AG04449 (cell line): ENCODE measurements at places on chromosomes 12 and 14.
A peak's percentile ranks its signal among the peaks of the same experiment; 100 is the strongest.

- DNase-seq: no peak
Measured at GRCh38 chr12:116590561-116590960, 31.4 kb downstream of the MAP1LC3B2 start.

GRCh38 chr12:108657130-108657745 is 23.5 kb upstream of the SELPLG start:
- no peak for DNase-seq

DNA sequence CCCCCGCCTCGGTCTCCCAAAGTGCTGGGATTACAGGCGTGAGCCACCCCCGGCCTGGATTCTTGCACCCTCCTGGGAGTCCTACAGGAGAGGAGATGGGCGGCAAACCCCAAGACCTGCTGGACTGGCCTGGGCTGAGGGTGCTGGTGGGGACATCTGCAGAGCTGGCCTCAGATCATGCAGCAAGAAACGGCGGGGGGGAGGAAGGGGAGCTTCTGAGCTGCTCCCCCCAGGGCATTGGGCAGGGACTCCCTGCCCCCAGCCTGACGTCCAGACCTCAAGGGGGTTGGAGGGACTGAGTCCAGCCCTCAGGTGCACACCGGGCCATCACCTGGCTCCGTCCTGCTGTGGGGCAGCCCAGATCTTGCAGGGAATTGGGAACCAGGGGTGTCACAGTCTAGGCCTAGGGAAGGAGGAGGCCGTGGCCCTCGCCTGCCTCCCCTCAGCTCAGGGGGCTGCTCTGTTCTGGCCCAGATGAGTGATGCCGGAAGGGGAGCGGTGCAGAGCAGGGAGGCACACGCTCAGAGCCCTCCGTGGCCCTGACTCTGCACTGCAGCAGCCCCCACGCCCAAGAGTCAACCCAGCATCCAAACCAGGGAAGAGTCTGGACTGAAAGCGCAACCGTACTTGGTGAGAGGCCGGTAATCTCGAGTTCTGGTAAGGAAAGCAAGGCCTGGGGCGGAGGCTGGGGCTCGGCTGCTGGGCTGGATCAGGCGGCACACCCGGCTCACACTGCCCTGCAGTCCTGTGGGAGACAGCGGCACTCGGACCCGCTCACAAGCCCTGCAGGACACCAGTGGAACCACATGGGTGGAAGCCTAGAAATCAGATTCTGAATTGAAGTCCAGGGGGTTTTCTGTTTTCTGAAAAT is 8.9 kb upstream of the AMN start:
- DNase-seq: no peak

DNA sequence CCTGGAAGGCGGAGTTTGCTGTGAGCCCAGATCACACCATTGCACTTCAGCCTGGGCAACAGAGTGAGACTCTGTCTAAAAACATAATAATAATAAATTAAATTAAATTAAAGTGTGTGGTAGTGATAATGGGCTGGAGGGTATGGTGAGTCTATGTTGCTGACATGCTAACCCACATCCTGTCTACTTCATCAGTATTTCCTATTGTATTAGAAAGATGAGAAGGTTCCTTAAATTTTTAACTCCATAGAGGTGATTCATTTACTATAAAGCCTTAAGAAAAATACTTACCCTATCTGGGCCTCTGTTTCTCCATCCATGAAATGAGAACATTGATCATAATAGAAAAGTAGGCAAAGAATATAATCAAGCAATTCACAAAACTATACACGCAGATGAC is 280.5 kb downstream of the FBXL14 start:
- DNase-seq: no peak

DNA sequence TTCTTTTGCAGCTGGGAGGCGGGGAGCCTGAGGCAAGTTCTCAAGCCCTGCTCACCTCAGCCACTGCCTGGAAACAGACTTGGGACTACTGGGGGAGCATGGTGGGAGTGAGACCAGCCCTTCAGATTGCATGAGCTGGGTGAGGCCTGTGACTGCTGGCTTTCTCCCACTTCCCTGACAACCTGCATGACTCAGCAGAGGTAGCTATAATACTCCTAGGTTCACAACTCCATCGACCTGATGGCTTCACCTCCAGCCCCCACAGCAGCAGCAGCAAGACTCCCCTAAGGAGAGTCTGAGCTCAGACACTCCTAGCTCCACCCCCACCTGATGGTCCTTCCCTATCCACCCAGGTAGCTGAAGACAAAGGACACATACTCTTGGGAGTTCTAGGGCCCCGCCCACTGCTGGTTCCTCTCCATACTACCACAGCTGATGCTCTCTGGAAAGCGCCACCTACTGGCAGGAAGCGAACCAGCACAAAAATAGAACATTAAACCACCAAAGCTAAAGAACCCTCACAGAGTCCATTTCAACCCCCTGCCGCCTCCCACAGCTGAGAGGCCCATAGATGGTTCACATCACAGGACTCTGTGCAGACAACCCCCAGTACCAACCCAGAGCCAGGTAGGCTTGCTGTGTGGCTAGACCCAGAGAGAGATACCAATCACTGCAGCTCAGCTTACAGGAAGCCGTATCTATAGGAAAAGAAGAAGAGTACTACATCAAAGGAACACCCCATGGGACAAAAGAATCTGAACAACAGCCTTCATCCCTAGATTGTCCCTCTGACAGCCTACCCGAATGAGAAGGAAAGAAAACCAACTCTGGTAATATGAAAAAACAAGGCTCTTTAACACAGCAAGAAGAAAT is 68.7 kb downstream of the RPAP3 start:
- DNase-seq: no peak

DNA sequence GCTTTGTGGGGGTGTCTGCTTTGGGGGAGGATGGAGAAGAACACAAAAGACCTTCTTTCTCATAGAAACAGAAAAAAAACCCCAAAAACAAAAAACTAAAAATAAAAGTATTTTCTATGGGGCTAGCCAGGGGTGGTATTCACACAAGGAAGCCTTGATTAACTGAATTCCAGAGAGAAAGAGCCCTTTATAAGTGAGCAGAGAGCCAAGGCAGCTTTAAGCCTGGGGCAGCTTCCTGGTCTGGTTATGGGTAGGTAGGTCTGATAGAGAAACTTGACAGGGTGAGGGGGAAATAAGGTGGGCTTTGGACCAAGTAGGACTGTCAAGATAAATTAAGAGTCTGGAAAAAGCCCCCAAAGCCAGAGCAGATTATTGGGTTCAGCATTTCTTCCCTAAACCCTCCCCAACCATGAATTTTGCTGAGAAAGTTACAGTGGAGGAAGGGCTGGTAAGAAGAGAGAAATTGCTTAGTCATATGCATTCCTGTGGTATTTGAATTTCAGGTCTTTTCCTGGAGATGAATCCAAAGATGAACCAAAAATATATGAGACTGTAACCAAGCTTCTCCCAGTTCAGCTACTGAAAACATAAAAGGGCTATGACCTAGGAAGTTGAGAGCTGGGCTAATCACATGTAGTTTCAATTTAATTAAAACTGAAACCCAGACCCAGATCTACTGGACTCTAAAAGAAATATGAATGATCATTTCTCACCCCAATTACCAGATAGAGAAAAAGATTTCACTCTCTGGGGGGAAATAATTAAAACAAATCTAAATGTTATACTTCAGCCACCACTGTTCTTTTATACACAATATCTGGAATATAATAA is 144.8 kb downstream of the TBC1D30 start:
- peak; percentile 23 for DNase-seq

- DNase-seq: no peak
Measured at GRCh38 chr14:81474685-81475324, 58.8 kb downstream of the SEL1L start.

DNA sequence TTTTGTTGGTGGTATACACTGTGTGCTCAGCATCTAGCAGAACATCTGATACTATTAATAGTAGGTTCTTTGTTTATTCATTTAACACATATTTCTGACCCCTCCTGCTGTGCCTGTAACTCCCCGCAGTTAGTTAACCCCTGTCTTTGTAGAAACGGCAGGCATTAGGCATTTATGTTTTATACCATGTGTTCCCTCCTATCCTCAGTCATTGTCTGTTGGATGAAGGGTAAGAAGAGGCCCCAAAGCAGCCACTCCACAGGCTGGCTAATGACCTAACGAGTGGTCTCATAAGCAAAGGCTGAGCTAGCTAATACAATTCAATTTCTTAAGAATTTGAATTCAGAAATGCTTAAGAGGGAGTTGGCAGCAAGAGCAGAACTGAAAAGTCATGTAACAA is 170.8 kb downstream of the TMX1 start:
- no peak for DNase-seq

GRCh38 chr12:67446716-67447115 is 177.6 kb downstream of the CAND1 start:
- no peak for DNase-seq

DNA sequence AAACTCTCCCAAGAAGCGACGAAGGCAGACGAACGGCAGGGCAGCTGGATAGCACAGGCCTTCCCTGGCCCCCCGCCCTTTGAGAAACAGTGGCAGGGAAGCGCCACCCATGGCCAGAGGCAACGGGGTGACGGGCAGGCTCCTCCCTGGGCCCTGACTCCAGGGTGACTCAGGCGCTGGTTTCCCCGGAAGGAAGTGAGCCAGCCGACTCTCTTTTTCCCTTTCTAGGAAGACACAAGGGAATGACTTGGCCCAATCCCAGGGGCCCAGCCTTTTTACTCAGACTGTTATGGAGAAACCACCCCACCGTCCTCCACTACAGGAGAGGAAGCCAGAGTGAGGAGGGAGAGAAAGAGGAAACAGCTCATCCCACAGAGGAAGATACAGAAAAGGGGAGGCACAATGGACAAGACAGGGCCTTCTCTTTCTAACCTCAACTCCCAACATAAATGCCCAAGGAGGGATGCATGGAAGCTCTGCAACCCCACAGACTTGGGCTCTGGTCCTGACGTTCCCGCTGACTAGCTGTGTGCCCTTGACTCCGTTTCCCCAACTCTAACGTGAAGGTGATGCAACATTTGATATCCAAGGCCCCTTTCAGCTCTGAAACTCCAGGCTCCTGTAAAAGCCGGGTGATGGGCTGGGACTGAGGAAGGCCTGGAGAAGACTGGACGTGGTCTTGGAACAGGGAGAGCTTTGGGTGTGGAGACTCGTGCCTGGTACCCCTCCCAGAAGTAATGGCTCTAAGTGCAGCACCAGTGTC is 27.9 kb downstream of the ACTN1 start:
- no peak for DNase-seq

GRCh38 chr12:115710104-115710564 is 567.4 kb downstream of the MED13L start:
- DNase-seq: no peak

DNA sequence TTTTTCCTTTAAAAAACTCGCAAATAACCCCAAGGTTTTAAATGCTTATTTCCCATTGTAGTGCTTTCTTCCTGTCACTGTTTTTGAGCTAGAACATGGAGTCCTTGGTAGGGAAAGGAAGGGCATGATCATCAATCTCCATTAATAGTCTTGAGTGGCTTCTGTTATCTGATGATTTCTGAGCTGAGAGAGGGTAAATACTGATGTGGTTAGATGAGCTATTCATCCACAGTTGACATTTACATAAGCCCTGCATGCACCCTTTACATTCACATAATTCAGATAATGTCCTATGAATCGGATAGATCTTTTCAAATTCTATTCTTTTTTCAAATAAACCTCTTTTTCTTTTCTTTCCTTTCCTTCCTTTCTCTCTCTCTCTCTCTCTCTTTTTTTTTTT is 81.4 kb downstream of the NTN4 start:
- no peak for DNase-seq

GRCh38 chr12:32533971-32534590 is 134.7 kb downstream of the FGD4 start:
- peak; percentile 97 for DNase-seq

DNA sequence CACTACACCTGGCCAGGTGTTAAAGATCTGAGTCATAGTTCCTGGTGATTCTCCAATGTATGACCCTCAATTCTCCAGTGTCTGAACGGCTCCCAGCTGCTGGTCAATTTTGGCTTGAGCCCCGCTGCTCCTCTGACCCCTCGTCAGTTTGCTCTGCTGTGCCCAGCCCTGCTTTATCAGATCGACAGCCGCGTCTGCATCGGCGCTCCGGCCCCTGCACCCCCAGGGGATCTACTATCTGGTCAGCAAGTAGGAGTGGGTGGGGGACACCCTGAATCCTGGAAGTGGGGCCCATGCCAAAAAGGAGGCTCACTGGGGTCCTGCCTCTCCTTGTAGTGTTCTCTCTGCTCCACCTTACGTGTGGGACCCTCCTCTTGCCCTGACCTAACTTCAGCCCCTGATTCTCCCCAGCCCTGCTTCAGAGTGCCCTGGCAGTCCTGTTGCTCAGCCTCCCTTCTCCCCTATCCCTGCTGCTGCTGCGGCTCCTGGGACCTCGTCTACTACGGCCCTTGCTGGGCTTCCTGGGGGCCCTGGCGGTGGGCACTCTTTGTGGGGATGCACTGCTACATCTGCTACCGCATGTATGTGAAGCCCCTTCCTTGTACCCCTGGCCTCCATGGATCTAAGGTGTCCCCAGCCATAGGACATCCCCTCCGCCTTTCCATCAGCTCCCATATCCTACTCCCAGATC is 5.0 kb downstream of the SLC39A5 start:
- no peak for DNase-seq

DNA sequence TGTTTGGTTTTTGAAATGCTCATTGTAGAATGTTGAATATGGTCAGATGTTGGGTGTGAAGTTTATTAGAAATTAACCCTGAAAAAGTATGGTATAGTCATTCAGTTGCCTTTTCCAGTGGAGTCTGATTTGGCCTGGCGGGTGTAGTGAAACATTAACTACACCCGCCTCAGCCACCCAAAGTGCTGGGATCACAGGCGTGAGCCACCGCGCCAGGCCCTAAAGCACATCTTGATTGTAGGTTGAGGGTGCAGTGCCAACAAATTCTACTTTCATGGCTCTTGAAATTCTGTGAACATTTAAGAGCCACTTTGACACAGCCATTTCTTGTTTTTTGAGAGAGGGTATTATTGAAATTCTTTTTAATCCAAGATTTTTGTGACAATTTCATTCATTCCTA is 624.9 kb downstream of the DIO2 start:
- DNase-seq: no peak

DNA sequence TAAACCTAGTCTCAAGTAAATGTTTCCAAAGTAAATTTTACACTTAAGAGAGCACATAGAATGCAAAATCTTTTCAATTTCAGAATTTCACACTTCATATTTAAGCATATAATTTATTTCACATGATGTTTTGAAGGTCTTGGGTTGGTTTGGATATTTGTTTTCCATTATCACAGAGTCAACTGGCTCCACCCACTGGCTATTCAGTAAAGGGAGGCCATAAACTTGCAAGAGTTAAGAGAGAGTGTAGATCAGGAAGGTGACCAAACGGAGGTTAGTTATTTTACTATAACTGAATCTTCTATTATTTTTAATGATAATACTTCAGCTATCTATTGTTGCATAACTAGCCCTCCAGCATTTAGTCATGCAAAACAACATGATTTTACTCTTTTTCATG is 6.2 kb upstream of the CPNE8 start:
- DNase-seq: no peak

DNA sequence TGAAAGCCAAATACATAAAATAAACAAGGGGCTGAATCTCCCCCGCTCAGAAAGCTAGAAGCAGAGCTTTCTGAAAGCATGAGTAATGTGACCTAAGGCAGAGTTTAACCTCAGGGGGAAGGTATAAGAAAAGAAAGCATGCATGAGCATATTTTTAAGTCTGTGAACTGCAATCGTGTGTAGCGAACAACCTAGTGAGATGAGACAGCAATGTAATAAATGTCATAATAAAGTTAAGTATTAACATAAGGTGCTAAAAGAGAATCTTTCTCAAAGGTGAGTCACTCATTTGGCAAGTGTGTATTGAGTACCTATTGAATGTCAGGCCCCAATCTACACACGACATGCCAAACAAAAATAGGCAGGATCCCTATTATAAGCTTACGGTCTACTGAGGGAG is 14.2 kb upstream of the WDR20 start:
- DNase-seq: no peak
